Spleen (tissue), 13 donors: ENCODE measurements at places on chromosomes 4 and X. TPM values are rescaled to one million over a fixed set of nuclear protein-coding genes. Genes with fewer than 3 reads are reported as not detected.

Gene ELMOD2
- 14.3 TPM for total RNA-seq

GRCh38 chrX:112857478-112857878, 16.8 kb upstream of the AMOT start:
- DNase-seq, result no peak
- H3K36me3 ChIP-seq, result no peaks in the 10 kb centered on the region
- H3K27me3 ChIP-seq, result no peaks in the 10 kb centered on the region
- no peak overlapping the region for H3K4me3 ChIP-seq
- no peaks in the 10 kb centered on the region for H3K4me1 ChIP-seq
- H3K27ac ChIP-seq, result no peak overlapping the region

- H3K27me3 ChIP-seq, result no peaks in the 10 kb centered on the region
- DNase-seq, result no peak
- no peak overlapping the region for H3K27ac ChIP-seq
- H3K4me3 ChIP-seq, result no peak overlapping the region
- peaks cover 4% of the 10 kb centered on the region for H3K4me1 ChIP-seq
Measured at GRCh38 chrX:20132666-20133065, 9.0 kb downstream of the EIF1AX start.

DNA sequence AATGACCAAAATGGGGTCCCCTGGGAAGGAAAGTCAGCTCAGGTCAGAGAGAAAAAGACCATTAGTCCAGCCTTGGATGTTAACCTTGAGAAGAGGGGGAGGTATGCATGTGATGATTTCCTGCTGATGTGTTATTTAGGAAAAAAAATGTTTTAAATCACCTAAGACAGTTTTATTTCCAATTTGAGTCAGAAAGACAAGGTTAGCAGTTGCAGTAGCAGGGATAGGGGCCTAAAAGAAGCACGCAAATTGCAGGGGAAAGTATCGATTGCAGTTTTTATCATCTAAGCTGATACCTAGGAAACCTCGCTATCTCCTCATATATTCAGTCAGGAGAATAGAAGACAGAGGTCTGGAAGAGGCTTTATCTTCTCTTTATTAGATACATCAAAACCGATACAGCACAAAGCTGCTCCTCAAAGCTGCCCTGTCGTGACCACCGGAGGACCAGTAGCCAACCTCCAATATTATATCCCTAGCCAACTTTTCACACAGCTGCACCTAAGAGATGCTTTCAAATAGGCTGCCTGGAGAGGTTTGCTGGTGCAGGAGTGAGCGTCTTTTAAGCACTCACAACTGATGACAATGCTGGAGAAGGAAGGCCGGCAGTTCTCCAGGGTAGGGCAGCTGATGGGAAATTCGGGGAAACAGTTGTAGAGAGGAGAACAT, 289.4 kb downstream of the INPP4B start:
- no peak overlapping the region for H3K27ac ChIP-seq
- no peaks in the 10 kb centered on the region for H3K27me3 ChIP-seq

- H3K4me3 ChIP-seq, result no peak overlapping the region
- no peak for DNase-seq
- no peaks in the 10 kb centered on the region for H3K36me3 ChIP-seq
- no peaks in the 10 kb centered on the region for H3K27me3 ChIP-seq
- H3K4me1 ChIP-seq, result no peaks in the 10 kb centered on the region
Measured at GRCh38 chr4:47270201-47270888, 193.2 kb downstream of the COMMD8 start.

DNA sequence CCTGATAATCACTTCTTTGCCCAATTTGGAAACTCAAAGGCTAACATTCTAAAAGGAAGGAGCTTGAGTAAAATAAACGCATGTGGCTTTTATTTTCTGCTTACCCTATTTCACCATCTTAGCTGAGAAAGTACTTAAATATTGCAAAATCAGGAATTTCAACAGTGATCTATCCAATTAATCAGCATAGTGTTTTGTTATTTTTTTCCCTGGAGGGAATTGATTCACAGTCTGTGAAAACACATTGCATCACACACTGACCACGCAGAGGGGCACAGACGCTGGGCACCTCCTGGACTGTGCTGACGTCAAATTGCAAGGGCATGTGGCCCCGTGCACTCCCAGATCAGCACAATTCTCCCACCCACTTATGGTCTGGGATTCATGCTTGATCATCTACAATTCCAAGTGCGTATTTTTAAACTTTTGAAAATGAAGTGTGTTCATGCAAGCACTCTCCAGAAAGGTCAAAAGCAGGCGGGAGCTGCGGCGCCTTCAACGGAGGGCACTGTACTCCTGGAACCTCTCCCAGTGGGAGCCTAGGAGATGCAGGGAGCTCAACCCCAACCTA, 320.6 kb upstream of the PPARGC1A start:
- H3K4me1 ChIP-seq, result no peaks in the 10 kb centered on the region
- H3K27ac ChIP-seq, result no peak overlapping the region
- no peaks in the 10 kb centered on the region for H3K36me3 ChIP-seq
- H3K27me3 ChIP-seq, result no peaks in the 10 kb centered on the region
- no peak overlapping the region for H3K4me3 ChIP-seq

DNA sequence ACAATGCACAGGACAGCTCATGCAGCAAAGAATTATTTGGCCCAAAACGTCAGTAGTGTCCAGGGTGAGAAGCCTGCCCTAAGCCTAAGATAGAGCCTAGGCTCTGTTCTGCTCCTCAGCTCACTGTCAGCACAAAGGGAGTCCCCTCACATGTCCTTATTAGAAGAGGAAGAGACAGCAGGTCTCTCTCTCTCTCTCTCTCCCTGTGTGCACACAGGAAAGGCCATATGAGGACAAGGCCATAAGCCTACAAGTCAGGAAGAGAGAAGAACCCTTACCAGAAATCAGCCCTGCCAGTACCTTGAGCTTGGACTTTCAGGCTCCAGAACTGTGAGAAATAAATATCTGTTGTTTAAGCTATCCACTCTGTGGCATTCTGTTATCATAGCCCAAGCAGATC, 20.4 kb downstream of the FAM184B start:
- DNase-seq, result no peak
- H3K27me3 ChIP-seq, result no peaks in the 10 kb centered on the region
- H3K4me3 ChIP-seq, result no peak overlapping the region

- no peak overlapping the region for H3K4me3 ChIP-seq
- H3K27ac ChIP-seq, result no peak overlapping the region
- no peaks in the 10 kb centered on the region for H3K4me1 ChIP-seq
- no peak for DNase-seq
- H3K36me3 ChIP-seq, result no peaks in the 10 kb centered on the region
Measured at GRCh38 chrX:149512225-149512885, 7.2 kb upstream of the IDS start.
